ENCODE measurements at places on chromosomes 1 and 21. TPM values are rescaled to one million over a fixed set of nuclear protein-coding genes. Genes with fewer than 3 reads are reported as not detected.

Gene TBX15
- 38.7 TPM for total RNA-seq

Gene CD58
- 14.1 TPM for total RNA-seq

Gene CNTN2
- total RNA-seq = not detected

Gene SLAMF9
- total RNA-seq = not detected

Gene MMP23B
- not detected for total RNA-seq

Gene AXDND1
- not detected for total RNA-seq

Gene CAMK2N1
- 38.2 TPM for total RNA-seq

Gene SLC30A10
- not detected for total RNA-seq

All from GM23248 (cell line).